Panc1 (cell line): ENCODE measurements at places on chromosomes 4 and X.

DNA sequence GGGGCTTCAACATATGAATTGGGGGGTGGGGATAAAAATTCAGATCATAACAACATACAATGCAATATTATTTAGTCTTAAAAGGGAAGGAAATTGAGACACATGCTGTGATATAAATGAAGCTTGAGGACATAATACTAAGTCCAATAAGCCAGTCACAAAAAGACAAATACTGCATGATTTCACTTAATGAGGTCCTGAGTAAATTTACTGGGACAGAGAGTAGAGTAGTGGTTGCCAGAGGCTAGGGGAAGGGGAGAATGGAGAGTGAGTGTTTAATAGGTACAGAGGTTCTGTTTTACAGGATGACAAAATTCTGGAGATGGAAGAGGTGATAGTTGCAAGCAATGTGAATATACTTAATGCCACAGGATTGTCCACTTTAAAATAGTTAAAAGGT is 89.2 kb upstream of the RAPGEF2 start:
- no peak for DNase-seq

DNA sequence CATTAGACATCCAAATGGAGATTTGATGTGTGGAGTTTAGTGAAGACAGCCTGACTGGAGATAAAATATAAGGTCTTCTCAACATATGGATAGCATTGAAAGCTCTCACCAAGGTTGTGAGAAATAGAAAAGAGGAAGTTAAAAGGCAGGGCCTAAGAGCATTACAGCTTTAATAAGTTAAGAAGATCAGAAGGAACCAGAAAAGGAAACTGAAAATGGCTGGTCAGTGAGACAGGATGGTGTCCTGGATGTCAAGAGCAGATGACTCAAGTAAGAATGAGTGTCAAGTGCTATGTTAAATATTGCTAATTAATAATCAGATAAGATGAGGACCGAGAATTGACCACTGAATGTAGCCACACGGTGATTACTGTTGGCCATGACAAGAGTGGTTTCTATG is 642.9 kb downstream of the STPG2 start:
- DNase-seq: no peak

- DNase-seq: no peak
Observed at GRCh38 chr4:125104616-125105015, 210.1 kb upstream of the FAT4 start.

DNA sequence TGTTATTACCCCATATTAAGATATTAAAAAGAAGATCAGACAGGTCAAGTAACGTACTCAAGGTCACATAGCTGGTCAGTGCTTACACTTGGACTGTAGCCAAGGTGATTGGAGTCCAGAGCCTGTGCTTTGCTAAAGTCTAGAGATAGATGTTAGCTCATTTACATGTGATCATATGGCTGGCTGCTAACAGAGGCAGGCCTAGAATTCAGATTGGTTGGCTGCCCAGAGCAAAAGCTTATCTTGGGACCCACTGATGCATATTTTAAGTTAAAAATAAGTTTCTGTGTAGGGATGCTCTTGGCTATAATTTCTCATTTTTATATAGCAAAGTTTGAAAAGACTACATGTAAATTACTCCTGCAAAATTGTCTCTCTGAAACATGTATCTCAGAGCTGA is 18.1 kb upstream of the EXOC1L start:
- no peak for DNase-seq

- DNase-seq: no peak
Observed at GRCh38 chrX:44871114-44871645, 1.8 kb upstream of the KDM6A start.

GRCh38 chrX:124338733-124339514 is 6.5 kb downstream of the TEX13D start:
- DNase-seq: no peak

DNA sequence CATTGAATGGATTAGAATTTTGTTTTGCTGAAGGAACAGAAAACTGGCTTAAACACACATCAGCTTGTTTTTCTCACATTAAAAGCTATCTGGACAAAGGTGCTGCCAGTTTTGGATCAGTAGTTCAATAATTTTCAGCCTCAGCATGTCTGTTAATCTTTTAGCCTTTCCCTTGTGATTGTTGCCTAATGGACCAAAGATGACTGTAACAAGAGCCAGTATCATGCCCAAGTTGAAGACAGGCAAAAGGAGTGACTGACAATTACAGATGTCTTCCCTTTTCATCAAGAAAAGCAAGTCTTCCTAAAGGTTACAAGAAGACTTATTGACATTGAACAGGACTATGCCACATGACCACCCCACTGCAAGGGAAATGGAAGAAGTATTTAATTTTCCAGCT is 419.7 kb downstream of the MAPK10 start:
- DNase-seq: no peak

DNA sequence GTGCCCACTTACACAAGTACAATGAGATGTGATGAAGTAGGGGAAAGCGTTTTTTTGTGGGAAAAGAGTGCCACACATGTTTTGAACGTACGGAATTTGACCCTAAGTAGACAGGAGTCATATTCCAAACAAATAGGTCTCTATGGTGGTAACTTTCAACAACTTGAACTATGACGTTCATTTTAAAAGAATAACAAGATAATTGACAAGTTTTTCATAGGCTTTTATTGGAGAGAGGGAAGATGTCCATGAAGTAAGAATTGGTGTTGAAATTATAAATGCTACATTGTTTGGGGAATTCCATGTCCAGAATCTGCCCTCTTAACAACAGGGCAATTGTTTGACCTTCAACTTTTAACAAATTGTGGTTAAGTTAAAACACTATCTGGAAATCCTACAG is 126.5 kb downstream of the GASK1B start:
- no peak for DNase-seq

GRCh38 chr4:68368691-68369131 is 18.8 kb upstream of the YTHDC1 start:
- no peak for DNase-seq

- DNase-seq: no peak
Observed at GRCh38 chrX:69504626-69505612, 793 bp downstream of the NALF2 start.
